ENCODE measurements at places on chromosomes 2 and 18.

GRCh38 chr2:43075054-43075593 lies 151.3 kb downstream of the ZFP36L2 start:
- DNase-seq = no peak

DNA sequence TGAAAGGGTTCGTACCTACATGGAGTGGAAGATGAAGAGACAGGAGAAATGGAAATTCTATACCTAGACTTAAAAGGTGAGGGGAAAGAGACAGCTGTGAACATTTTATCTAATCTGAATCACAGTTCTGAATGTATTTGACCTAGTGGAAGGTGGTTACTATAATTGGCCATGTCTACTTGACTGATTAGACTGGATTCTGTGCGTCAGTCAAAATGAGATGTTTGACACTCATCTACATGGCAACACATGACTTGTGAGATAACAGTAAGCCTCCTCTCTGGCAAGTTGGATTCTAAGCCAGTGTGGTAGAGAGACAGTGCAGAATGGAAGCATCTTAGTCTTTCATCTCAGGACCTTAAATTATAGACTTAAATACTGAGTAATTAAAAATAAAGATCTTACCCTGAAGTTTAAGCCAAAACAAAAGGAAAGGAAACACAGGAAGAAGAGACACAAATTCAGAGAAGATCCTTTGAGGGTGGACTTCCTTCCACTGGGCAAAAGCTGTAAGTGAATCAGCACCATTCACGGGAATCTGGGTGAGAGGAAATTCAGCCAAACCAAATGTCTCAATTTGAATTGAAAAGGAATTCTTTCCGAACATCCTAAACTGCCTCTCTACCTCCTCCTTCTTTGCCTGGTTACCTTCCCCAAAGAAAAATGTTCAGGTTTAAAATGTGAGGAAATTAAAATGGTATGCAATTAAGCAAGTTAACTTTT lies 121.6 kb downstream of the EHBP1 start:
- no peak for DNase-seq

GRCh38 chr2:127092901-127093516 lies 13.9 kb downstream of the BIN1 start:
- DNase-seq = no peak

DNA sequence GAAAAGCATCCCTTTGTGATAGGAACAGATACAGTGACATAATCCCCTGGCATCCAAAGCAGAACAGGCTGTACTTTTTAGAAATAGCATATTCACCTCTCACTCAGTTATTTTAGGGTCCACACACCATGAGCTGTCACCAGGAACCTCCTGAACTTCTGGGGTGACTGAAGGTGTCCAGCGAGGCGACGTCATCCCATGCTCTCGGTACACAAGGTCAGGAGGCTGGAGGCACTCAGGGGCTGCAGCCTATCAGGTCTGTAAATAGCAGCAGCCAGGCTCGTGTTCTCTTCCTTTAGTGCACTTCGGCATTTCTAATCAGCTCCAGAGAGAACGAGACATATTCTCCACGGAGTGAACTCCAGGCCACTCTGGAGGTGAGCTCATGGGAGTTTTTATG lies 98.3 kb downstream of the GATA6 start:
- no peak for DNase-seq

DNA sequence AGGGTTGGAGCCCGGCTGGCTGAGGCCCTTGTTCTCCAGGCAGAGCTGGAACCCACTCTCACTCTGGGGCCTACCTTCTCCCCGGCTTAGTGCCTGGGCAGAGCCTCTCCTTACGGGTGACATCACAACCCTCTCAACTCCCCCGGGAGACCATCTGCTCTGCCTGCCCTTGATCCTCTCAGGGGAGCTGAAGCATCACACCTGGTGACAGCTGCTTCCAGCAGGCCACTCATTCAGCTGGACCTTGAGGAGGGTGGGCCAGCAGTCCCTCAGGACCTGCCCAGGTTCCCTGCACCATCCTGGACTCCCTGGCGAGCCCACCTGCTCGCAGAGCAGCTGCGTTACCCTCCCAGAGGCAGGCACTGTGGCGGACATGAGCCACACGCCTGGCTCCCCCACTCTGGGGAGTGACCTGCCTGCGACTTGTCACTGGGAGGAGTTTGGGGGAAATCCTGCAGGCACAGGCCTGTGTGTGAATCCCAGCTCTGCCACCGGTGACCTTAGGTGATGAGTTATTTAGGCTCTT lies 13.1 kb downstream of the HS6ST1 start:
- DNase-seq = no peak

- no peak for DNase-seq
These were observed 154.4 kb upstream of the TWIST2 start for GRCh38 chr2:238693337-238694093.

- DNase-seq = no peak
These were observed 125.9 kb upstream of the SLC1A4 start for GRCh38 chr2:64863097-64863820.

GRCh38 chr2:102796337-102796736 lies 34.5 kb downstream of the TMEM182 start:
- no peak for DNase-seq

GRCh38 chr2:99710721-99711120 lies 220.9 kb upstream of the REV1 start:
- no peak for DNase-seq

- DNase-seq = no peak
These were observed 178.8 kb upstream of the TWIST2 start for GRCh38 chr2:238669046-238669445.

- DNase-seq = no peak
These were observed 68.1 kb downstream of the MYOM1 start for GRCh38 chr18:3151399-3152264.

GRCh38 chr2:80527119-80527518 lies 222.6 kb upstream of the LRRTM1 start:
- no peak for DNase-seq

- no peak for DNase-seq
These were observed 18.0 kb downstream of the ZNF532 start for GRCh38 chr18:58882686-58883085.

- DNase-seq = no peak
These were observed 207.1 kb downstream of the TMX3 start for GRCh38 chr18:68507781-68508180.

GRCh38 chr2:37013315-37013641 lies 46.9 kb upstream of the STRN start:
- no peak for DNase-seq

GRCh38 chr2:70767079-70767698 lies 811 bp downstream of the ADD2 start:
- no peak for DNase-seq

- no peak for DNase-seq
These were observed 32.6 kb upstream of the ANXA4 start for GRCh38 chr2:69709290-69709689.

GRCh38 chr2:28344756-28345373 lies 47.8 kb upstream of the FOSL2 start:
- DNase-seq = no peak

Data from CD8-positive, alpha-beta memory T cell (primary cell).